ENCODE measurements at places on chromosomes 1 and 21. TPM values are rescaled to one million over a fixed set of nuclear protein-coding genes. Genes with fewer than 3 reads are reported as not detected.

Gene SLC30A2
- not detected for total RNA-seq

Gene VHLL
- 0.25 TPM for total RNA-seq

Gene TMEM82
- not detected for total RNA-seq

Gene TFF3
- not detected for total RNA-seq

Gene METTL18
- 5.4 TPM for total RNA-seq

Gene MYBPHL
- total RNA-seq = not detected

Gene OPTC
- total RNA-seq = not detected

Gene GNG12
- 19.2 TPM for total RNA-seq

Gene KISS1
- total RNA-seq = not detected
